ENCODE measurements at places on chromosomes 5 and 9. TPM values are rescaled to one million over a fixed set of nuclear protein-coding genes. Genes with fewer than 3 reads are reported as not detected.

GRCh38 chr5:132865668-132866341 lies 464 bp downstream of the GDF9 start:
- DNase-seq, result no peak

DNA sequence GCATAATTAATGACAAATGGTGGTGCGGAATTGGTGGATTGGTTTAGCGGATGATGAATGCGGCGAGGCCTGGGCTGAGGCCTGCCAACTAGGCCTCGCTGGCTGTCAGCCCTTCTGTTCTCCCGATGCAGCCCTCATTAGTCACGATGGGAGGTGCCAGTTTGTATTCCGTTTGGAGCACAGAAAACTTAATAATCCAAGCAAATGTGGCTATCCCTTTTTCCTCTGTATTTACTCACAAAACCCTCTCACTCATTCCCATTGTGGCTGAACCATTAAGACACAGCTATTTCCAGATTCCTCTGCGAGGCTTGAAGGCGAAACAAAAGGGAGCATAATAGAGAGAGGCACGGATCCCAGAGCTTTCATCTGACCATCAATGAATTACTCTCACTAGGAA lies 114.3 kb downstream of the MVB12B start:
- no peak for DNase-seq

- no peak for DNase-seq
These were observed 367.2 kb downstream of the MLLT3 start for GRCh38 chr9:20255052-20255451.

- no peak for DNase-seq
These were observed 101.7 kb downstream of the ADRB2 start for GRCh38 chr5:148928141-148928540.

The CCDC183 gene
- 0.51 TPM for total RNA-seq

The ECSCR gene
- total RNA-seq, result 421 TPM

The ORM2 gene
- total RNA-seq, result not detected
